Activated CD8-positive, alpha-beta T cell treated with anti-CD3 and anti-CD28 coated beads for 36 hours (primary cell): ENCODE measurements at places on chromosomes 16 and 17. TPM values are rescaled to one million over a fixed set of nuclear protein-coding genes. Genes with fewer than 3 reads are reported as not detected.

The IRX3 gene
- not detected for total RNA-seq

The PIP4K2B gene
- total RNA-seq = 30.9 TPM

The AATK gene
- total RNA-seq = 0.63 TPM

The CTNS gene
- total RNA-seq = 6.4 TPM

The TMEM170A gene
- total RNA-seq = 27.1 TPM

The CWC25 gene
- total RNA-seq = 20.1 TPM

The C17orf50 gene
- total RNA-seq = not detected

The PLEKHG4 gene
- total RNA-seq = 20.8 TPM

The OMG gene
- 0.11 TPM for total RNA-seq

The HSD11B2 gene
- total RNA-seq = 2.3 TPM

The CACNG5 gene
- not detected for total RNA-seq

The KCNH4 gene
- 0.43 TPM for total RNA-seq

The GNAO1 gene
- 2.3 TPM for total RNA-seq
